KBM-7 (cell line): ENCODE measurements at places on chromosomes 1 and 21.

- DNase-seq, result peak; percentile 41
Measured at GRCh38 chr1:5915587-5916571, 76.3 kb downstream of the NPHP4 start.

GRCh38 chr1:207503950-207504349 lies 8.0 kb downstream of the CR1 start:
- no peak for DNase-seq

DNA sequence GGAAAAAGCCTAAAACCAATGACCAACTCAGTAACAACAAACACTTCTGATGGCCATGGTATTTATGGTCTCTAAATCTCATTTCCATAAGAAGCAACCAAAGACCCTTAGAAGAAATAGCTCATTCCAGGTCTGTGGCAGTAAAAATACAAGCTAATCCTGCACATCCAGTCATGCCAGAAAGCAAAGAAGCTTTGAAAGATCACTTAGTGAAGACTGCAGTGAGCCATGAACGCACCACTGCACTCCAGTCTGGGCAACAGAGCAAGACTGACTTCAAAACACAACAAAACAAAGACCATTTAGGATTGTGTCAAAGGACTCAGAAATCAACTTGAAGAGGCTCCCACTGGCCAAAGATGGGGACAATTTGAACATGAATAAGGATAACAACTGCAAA lies 18.4 kb upstream of the ELK4 start:
- DNase-seq, result no peak

DNA sequence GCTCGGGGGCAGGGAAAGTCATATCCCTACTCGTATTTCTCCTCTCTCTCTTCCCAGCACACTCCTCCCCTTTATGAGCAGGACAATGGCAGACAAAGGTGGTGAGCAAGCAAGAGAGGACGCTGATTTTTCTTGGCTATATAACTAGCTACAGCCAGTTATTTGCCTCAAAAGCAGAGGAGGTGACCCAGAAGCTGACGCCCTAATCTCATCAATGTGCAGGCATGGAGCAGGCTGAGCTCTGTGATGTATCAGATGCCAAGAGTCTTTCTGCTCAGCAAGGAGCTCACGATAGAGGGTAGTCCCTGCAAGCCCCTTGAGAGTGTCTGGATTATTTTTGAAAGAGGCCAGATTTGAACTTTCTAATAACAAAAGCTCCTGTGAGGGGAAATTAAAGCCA lies 75.5 kb downstream of the ASTN1 start:
- DNase-seq, result no peak

- peak; percentile 42 for DNase-seq
Measured at GRCh38 chr1:51966559-51966958, 23.9 kb downstream of the RAB3B start.

DNA sequence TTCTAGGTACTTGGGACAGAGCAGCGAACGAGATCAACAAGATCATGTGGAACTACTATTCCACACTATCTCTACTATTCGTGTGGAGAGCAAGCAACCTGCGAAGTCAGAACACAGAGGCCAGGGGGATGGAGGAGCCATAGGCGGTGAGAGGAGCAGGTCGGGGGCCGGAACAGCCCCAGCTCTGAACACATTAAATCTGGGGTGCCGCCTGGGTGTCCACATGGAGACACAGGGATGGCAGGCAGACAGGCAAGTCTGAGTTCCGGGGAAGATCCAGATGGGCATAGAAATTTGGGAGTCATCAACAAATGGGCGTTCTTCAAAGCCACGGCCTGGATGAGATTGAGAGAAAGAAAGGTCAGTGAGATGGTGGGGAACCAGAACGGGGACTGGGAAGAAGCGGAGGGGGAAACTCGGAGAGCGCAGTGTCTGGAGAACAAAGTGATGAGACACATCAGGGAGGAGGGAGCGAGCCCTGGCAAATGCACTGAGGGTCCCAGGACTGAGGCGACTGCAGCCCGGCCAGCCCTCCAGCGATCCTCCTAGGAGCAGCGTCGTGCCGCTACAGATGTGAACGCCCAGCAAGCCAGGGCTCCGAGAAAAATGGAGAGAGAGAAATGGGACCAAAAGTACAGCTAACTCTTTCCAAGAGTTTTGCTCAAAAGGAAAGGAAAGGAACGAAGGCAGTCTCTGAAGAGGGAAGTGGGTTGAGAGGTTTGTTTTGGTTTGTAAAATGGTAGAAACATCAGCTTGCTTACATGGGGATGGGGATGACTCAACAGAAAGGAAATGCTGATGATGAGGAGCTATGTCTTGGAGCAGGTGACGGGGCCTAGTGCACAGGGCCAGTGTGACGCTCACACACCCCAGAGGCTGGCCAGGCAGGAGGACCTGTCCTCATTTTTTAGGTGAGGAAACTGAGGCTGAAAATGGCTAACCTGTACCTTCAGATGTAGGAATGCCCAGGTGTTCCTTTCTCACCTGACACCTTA lies 84.5 kb downstream of the GLIS1 start:
- no peak for DNase-seq

GRCh38 chr1:28437264-28437923 lies 67.9 kb downstream of the PHACTR4 start:
- no peak for DNase-seq

GRCh38 chr1:164649146-164649545 lies 90.2 kb downstream of the PBX1 start:
- no peak for DNase-seq

GRCh38 chr1:220943319-220943996 lies 64.2 kb downstream of the HLX start:
- DNase-seq, result no peak

DNA sequence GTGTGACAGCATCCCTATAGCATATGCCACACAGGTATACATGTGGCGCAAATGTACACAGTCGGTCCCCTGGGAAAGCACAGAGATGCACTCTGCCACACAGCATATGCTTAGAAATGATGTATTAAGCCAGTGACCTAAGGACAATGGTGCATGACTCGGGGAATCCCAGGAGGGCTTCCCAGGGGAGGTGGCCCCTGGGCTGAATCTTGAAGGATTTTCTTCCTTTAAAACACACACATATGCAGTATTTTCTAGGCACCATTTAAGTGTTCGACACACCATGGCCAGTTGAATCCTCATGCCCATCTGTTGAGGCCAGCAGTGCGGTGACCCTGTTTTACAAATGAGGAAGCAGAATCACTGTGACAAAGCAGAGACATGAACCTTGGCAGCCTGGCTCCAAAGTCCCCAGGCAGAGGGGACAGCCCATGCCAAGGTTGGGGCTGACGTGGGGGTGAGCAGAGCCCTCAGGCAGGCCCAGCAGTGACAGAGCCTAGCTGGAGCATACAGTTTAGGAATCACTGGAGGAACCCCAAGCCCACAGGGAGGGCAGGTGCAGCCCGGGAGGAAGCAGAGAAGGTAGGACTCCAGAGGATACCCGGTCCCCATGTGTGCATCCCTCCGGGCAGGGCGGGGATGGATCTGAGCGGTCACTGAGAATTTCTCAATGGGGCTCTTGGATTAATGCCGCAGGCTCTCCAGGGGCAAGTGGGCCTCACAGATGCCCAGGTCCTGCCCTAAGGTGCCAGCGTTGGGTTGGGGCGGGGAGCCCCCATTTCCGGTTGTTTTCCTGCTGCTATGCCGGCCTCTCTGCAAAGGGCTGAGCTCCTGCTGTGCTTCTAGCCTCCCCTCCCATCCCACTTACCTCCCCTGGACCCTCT lies 28.4 kb downstream of the WNT3A start:
- DNase-seq, result no peak

- DNase-seq, result no peak
Measured at GRCh38 chr1:222670110-222670509, 42.2 kb downstream of the AIDA start.

- no peak for DNase-seq
Measured at GRCh38 chr1:172431721-172432192, 11.3 kb downstream of the C1orf105 start.

GRCh38 chr1:41444246-41444645 lies 40.2 kb downstream of the EDN2 start:
- peak; percentile 9 for DNase-seq

- DNase-seq, result no peak
Measured at GRCh38 chr1:66542811-66543767, 9.1 kb downstream of the SGIP1 start.

GRCh38 chr1:60558236-60558635 lies 484.7 kb upstream of the C1orf87 start:
- no peak for DNase-seq

- DNase-seq, result no peak
Measured at GRCh38 chr1:71770121-71770520, 512.2 kb downstream of the NEGR1 start.
